CD4-positive, alpha-beta T cell treated with Interleukin-21 for 1 hour (primary cell): ENCODE measurements at places on chromosomes 5 and 9.
A peak's percentile ranks its signal among the peaks of the same experiment; 100 is the strongest.

DNA sequence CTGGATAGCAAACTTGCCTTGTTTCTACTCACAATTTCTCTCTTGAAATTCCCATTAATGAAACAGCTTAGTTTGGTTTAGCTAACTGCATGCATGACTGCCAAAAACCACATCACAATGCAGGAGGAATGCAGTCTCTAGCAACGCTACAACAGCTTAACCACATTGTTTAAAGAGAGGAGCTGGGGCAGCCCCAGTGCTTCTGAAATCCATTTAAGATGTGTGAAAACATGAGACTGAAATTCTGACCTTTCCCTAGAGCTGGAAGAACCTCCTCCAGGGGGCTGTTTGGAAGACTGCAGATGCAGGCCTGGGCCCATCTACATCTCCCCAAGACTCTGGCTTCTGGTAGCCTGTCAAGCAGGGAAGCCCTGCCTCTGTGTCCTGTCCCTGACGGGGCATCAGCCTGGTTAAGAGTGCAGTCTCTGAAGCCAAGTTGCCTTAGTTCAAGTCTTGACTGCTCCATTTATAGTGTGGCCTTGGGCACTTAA lies 157.1 kb downstream of the ZNF462 start:
- DNase-seq, result no peak

- DNase-seq, result no peak
These were observed 3.9 kb downstream of the IRX2 start for GRCh38 chr5:2747363-2748162.

GRCh38 chr9:573691-574410 lies 267.6 kb upstream of the DMRT1 start:
- no peak for DNase-seq

DNA sequence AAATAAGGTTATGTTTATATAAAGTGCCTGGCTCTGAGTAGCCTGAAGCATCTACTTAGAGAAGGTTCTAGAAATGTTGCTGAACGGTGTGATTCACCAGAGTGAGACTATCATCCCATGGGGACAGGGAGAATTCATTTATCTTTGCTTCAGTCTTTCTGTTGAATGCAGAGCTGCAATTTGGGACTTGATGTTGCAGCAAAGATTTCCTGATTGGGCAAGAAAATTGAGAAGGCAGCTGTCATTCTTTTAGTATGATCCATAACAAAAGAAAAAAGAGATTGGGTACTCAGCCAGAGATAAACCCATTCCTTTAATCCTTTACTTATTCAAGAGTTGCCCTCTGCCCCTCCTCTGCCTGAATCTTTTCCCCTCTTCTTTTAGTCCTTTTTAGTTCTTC lies 456.3 kb upstream of the WWC1 start:
- DNase-seq, result no peak

GRCh38 chr9:108224716-108225115 lies 631.1 kb downstream of the ACTL7B start:
- DNase-seq, result no peak

GRCh38 chr9:79028101-79028500 lies 543.7 kb upstream of the TLE4 start:
- no peak for DNase-seq

- peak; percentile 63 for DNase-seq
These were observed 64.1 kb downstream of the OSTF1 start for GRCh38 chr9:75152416-75152815.

- no peak for DNase-seq
These were observed 108.2 kb downstream of the KLHL3 start for GRCh38 chr5:137627706-137628105.

- no peak for DNase-seq
These were observed 7.8 kb upstream of the DNAJC18 start for GRCh38 chr5:139446956-139447779.

- no peak for DNase-seq
These were observed 184.3 kb downstream of the DAB2IP start for GRCh38 chr9:121835587-121836365.

GRCh38 chr5:123084730-123085605 lies 4.1 kb upstream of the PRDM6 start:
- DNase-seq, result no peak

- DNase-seq, result no peak
These were observed 255.1 kb upstream of the NREP start for GRCh38 chr5:112012104-112012503.

GRCh38 chr9:13318027-13318426 lies 38.5 kb upstream of the MPDZ start:
- DNase-seq, result no peak

DNA sequence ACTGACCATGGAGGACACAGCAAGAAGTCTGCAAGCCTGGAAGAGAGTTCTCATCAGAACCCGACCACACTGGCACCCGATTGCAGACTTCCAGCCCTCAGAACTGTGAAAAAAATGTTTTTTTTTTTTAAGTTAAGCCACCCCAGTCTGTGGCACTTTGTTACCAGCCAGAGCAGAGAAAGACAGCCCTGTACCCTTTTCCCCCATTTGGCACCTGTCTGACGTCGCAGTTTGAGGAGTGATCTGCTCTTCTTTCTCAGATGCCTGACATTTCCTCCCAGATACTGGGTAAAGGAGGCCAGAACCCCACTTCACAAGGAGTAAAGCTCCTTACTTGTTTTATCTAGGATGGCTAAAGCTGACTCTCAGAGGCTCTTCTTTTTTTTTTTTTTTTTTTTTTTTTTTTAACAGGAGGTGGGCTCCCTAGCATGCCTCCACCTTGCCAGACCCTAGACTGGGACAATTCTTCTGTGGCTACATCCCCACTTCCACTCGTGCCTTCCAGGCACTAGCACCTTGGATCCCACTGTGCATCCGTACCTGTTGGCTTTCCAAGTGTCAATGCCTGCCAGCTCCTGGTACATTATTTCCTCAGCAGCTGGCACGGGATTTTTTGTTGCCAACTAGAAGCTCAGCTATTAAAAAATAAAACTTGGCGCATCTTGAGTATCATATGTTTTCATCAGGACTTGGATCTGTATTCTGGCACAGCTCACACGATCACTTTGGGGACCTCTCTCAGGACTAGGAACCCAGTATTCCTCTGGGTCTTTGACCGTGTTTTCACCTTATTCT lies 14.4 kb downstream of the CAMK4 start:
- DNase-seq, result no peak

- DNase-seq, result no peak
These were observed 35.8 kb downstream of the PPIC start for GRCh38 chr5:123000731-123001130.

DNA sequence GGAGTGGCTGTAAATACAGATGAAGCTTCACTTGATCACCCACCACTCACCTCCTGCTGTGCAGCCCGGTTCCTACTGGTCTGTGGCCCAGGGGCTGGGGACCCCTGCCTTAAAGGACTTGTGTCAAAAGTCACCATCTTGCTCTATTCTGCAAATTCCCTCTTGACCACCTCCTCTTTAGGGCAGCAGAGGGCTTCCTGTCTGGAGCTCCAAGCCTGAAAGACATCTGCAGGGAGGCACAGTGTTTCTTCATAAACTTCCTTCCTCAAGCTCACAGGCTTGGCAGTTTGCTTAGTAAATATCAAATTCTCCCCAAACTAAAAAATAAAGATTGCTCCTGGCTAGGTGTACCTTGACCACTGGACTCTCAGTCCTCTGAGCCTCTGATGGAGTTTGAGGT lies 104.4 kb downstream of the FRMD3 start:
- DNase-seq, result no peak

DNA sequence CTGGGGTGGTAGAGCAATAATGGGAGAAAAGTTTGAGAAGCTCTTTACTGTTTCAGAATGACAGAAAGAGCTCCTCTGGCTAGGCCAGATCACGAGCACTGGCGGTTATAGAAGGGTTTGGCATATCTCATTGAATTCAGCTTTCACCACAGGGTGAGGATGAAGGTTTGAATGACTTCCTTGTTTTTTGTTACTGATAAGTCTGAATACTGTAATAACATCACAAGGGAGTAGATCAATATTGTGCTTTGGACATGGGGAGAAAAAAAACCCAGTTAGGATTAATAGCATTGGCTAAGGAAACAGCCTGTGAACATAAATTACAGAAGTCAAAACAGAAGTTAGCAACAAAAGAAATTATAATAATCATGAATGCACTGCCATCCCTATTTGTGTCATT lies 9.4 kb downstream of the PHAX start:
- no peak for DNase-seq

- DNase-seq, result no peak
These were observed 94.5 kb upstream of the LIFR start for GRCh38 chr5:38650946-38651345.

GRCh38 chr9:7137040-7137439 lies 379.3 kb downstream of the KDM4C start:
- no peak for DNase-seq

GRCh38 chr5:91706785-91707520 lies 323.8 kb upstream of the ARRDC3 start:
- no peak for DNase-seq

DNA sequence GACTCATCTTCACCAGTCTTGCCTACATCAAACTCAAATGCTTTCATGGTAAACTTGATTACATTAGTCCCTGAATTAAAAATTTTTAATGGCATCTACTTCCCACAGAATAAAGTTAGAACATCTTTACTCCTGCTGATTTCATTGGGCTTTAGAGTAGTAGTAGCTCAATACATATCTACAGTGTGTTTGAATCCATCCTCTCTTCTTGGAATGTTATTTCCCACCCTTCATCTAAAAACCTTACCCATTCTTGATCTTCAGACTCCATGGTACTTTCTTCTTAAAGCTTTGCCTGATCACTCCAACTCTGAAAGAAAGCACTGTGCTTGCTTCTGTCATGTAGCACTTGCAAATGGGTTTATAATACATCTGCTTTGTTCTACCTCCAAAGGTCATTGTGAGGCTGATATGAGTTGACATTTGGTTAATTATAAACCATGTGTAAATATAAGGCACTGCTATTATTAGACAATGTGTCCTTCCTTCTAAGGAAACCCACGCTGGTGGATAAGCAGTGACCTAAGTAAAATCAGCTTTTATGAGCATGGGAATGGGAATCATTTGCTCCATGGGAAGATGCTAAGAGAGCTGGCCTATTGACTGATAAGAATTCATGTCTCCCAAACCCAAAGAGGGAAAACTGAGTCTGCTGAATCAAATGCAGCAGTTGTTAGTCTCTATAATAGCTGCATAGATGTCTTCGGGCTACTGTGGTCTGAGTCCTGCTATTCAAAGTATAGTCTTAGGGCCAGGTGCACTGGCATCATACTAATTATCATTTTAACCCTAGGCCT lies 7.5 kb upstream of the PRLR start:
- DNase-seq, result no peak

- DNase-seq, result no peak
These were observed 127.5 kb downstream of the ATPSCKMT start for GRCh38 chr5:10122076-10122726.

DNA sequence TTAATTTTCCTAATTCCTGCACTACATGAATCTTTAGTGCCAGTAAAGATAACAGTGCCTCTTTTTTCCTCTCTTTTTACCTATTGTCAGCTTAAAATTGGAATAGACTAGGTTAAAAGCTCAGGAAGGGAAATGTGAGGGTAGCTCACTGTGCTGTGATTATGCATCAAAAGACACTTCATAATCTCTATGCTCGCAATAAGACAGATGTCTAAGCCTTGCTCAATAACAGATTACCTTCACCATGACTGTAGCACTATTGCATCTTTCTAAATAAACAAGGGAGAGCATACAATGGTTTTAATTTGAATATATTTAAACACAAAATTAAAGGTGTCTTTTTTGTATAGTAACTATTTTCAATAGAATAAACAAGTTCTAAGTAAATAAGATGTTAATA lies 130.1 kb downstream of the FBN2 start:
- no peak for DNase-seq

DNA sequence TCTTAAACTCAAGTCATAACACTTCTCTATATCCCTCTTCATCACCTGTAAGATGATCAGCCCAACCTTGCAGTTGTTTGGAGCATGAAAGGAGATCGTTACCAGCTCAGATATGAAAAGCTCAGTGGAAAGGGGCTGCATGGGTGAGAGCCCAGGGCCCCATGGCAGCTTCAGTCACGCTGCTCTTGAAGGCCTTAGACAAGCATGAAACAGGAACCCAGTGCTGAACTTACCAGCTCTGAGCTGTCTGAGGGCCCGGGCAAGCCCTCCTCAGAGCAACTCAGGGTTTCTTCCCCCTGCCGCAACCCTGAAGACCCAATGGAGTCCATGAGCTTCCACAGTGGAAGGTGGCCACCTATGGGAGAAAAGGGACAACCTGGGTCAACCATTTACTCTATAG lies 3.3 kb downstream of the HK3 start:
- no peak for DNase-seq

DNA sequence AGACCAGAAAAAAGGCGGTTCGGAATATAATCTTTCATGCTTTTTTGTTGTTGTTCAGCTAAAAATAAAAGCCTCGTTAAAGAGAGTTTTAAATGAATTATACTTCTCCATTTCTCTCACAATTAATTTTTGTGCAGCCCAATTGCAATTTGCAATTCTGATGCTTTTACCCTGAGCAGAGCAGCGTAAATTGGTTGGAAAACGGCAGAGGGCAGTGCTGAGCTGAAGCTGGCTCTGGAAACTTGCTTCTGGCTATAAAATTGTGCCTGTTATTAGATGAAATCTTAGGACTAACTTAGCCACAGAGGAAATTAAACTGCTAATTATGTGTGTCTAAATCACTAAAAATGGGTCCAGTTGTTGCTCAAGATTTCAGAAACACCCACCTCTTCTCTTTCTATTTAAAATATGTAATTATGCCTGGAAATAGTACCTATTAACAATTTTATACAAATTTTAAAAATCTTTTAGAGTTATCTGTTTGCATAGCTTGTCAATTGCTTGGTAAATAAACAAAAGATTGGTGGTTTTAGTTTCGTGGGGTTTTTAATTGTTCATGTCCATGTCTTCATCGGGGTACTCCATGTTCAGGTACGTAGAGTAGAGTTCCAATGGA lies 441.8 kb upstream of the TLE4 start:
- DNase-seq, result no peak

GRCh38 chr9:81649475-81650240 lies 39.7 kb downstream of the TLE1 start:
- DNase-seq, result no peak
